ENCODE measurements at places on chromosomes 7 and 10.

- no peak for DNase-seq
Measured at GRCh38 chr7:28920424-28920823, 37.7 kb downstream of the TRIL start.

DNA sequence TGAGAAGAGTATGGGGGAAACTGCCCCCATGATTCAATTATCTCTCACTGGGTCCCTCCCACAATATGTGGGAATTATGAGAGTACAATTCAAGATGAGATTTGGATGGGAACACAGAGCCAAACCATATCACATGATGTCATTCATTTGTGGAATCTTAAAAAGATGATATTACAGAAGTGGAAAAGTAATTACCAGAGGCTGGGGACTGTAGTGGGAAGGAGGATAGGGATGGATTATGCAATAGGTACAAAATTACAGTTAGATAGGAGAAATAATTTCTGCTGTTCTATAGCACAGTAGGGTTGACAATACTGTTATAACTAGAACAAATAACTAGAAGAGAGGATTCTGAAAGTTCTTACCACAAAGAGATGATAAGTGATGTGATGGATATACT, 141.4 kb downstream of the VPS50 start:
- DNase-seq, result no peak

GRCh38 chr10:129120441-129120840, 346.6 kb upstream of the MGMT start:
- DNase-seq, result no peak

- DNase-seq, result no peak
Measured at GRCh38 chr7:32943252-32944030, 13.8 kb upstream of the FKBP9 start.

DNA sequence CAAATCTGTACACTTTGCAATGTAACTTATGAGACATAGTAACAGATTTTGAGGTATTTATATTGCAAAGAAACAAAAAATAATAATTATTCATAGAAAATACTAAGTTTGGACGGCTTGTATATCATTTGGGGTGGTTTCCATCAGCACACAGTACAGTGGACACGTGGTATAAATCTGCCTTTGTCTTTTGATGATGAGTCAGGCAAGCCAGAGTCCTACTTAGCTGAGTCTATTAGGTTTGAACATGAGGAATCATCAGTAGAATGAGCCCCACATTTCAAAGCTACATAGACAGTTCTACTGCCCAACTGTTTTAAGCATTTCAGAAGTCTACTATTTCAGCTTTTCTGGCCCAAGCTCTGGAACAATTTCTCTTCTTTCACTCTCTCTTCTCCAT, 803.2 kb downstream of the PHTF2 start:
- peak; percentile 3 for DNase-seq

DNA sequence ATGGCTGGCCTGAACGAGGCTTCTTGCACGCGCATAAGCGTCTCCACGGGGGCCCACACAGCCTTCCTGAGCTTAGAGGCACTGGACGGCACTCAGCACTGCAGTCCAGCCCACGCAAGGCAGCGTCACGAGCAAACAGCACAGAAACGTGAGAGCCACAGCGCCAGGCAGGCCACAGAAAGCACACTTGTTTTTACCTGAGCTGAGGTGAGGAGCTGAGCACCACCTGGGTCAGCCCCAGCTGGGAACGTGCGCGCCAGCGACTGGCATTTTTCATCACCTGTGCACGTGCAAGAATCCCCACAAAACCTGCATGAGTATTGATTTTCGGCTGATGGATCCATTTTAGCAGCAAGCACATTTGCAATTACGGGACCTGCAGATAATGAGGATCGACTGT, 26.7 kb downstream of the IQCE start:
- DNase-seq, result no peak

DNA sequence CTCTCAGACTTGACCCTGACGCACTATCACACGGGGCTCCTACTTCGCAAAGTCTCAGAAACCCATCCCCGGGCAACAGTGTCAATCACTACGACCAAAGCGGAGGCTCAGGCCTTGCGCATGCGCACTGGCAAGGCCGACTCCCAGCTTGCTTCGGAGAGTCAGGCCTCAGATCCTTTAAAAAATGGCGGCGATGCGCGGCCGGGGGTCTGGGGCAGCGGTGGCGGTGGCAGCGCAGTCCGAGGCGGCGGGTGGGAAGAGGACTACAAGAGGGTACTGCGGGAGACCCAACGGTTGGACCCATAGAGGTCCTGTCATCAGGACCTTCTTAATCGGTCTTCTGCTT, 196.9 kb downstream of the ZNF716 start:
- DNase-seq, result no peak

GRCh38 chr7:158031867-158032308, 555.7 kb downstream of the PTPRN2 start:
- no peak for DNase-seq

DNA sequence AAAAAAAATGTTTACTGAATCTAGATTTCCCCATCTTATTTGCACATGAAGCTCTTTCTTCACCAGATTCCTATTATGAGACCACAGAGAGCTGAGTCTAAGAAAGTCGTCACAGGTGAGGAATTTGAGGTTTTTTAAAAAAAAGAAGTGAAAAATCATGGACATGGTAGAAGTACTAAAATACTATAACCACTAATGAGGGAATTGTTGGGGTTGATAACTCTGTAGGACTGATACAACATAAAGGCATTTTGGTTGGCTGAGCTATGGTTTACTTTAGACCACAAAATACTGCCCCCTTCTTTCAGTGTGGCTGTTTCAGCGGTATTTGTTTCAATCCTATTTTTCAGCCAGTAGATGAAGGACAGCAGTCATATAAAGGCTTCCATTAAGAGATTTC, 1111.3 kb downstream of the TYW1 start:
- DNase-seq, result peak; percentile 41

DNA sequence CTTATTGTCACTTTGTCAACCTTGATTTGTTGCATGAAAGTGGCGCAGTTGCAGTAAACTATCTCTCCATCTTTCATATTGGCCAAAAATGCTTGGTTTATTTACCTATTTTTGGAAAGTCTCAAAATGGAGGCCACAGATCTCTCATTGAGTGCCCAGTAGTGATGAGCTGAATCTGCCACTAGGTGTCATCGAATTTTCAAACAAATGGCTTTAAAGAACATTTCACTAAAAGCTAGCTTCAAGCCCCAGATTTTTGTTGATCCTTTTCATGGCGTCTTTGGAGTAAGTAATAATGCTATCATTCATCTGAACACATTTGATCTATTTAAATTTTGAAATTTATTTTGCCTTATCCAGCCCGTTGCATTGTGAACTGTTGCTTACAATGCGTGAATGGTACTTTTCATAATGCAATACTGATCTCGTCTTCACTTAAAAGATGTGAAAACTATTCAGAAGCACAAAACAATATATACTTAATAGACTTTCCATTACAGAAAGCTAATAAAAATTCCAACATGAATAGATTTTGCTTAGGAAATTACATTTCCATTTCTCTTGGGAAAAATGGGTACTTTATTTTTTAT, 236.2 kb downstream of the DNAJB9 start:
- DNase-seq, result peak; percentile 16

GRCh38 chr7:118158766-118159165, 25.2 kb upstream of the LSM8 start:
- DNase-seq, result no peak

GRCh38 chr10:110978204-110978603, 58.8 kb downstream of the SHOC2 start:
- no peak for DNase-seq

DNA sequence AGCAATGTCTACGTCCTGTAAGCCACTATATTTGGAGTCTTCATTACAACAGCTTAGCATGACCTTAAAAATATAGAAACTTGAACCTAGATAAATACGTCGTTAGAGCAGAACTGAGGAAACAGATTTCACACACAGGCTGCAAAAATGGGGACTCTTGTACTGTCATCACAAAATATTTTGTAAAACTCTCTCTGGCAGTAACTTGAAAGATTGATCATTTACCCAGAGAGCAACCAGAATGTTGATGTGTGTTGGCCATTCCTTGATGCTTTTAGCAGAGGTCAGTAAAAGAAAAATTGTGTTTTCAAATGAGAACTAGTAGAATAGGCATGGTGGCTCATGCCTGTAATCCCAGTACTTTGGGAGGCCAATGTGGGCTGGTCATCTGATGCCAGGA, 14.5 kb upstream of the PON1 start:
- no peak for DNase-seq

DNA sequence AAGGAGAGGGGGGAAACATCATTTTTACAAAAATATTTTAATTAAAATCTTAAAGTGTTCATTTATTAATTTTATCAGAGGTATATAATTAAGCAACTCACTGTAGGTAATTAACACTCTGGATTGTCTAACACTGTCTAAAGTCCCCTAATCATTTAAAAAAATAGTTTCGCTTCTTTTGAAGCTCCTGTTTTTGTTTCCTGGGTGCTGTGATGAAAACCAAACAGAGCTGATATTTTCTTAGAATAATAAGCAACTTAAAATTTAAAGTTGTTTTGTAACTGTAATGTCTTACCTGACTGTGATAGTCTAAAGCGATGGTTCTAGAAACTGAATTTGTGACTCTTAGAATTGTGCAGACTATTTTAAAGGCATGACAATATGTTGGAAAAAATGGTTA, 961.0 kb downstream of the GATA3 start:
- DNase-seq, result no peak

GRCh38 chr7:44087911-44088838, 5.8 kb upstream of the POLM start:
- peak; percentile 90 for DNase-seq

- DNase-seq, result peak; percentile 79
Measured at GRCh38 chr10:72250666-72251065, 23.1 kb upstream of the DDIT4 start.

DNA sequence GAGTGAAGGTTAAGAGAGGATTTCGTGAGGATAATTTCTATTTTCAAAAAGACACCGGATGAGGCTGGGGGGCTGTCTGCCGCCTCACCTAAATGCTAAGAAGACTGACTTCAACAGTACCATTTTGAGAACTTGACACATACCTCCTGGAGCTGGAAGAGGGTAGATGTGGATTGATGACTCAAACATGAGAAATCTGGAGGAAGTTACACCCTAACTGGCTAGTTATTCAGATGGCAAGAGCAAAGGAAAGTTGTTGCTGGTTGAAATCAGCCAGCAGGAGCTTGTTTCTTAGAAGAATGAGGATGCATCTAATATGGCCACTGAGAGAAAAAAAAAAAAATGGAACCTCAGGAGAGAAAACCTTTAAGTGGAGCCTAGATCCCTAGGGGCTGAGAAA, 76.2 kb upstream of the KIAA1217 start:
- DNase-seq, result peak; percentile 15

DNA sequence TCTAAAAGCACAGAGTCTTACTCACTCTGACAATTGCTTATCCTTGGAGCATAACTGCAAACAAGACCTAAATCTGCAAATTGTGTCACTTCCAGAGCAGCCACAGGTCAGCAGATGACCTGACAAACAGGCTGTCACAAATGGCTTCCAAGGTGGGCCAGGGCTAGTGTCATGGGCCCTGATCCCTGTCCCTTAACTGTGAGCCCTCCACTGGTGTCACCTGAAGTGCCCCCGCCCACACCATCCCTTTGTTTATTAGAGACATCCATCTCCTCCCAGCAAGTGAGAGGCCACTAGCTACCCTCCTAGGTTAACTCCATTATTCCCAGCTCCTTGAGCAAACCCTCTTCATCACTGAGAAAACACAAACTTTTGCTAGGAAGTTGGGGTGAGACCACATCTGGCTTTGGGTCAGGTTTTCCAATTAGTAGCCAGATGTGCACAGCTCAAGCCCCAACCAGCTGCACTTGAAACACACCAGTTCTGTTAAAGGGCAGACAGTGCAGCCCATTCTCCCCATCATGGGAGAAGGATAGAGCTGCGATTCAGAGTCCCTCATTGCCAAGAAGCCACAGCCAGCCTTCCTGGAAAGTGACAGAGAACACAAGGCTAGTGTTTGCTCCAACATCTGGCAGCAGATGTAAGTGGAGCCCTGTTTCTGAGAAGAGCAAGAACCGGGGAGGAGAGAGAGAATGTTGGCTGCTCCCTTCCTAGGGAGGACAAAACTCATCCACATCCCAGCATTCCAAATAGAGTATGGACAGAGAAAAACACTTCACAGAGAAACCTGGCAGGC, 75.7 kb upstream of the NANOS1 start:
- DNase-seq, result no peak

DNA sequence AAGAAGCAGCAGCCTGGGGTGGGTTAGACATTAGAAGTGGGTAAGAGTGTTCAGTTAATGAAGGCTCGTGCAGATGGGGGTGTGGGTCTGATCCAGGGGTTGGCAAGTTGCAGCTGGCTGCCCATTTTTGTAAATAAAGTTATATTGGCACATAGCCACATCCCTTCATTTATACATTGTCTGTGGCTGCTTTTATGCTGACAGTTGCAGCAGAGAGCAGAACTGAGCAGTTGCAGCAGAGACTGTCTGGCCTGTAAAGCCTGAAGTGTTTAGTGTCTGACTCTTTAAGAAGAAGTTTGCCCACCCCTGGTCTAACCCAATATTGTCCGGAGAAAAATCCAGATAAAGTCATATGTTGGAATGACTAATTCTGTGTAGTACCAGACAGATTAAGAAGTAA, 38.1 kb downstream of the GLRX3 start:
- DNase-seq, result no peak

GRCh38 chr7:44215531-44215930, 14.8 kb downstream of the YKT6 start:
- DNase-seq, result no peak

DNA sequence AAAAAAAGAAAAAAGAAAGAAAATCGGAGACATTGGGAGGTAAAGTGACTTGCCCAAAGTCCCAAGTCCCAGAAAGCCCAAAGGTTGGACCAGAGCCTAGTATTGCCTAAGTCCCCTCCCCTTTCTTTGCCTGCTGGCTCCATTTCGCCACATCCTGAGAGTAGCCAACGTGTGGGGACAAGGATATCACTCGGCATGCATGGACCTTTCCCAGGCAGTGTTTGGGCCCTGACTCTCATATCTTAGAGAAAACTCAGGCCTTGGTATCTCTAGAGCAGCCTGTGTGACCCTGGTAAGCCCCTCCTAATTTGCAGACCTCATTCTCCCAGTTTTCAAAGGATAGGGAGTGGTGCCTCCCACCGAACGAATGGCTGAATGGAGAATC, 294.2 kb upstream of the ZMIZ1 start:
- no peak for DNase-seq
